ENCODE measurements at places on chromosomes 6 and 20.

DNA sequence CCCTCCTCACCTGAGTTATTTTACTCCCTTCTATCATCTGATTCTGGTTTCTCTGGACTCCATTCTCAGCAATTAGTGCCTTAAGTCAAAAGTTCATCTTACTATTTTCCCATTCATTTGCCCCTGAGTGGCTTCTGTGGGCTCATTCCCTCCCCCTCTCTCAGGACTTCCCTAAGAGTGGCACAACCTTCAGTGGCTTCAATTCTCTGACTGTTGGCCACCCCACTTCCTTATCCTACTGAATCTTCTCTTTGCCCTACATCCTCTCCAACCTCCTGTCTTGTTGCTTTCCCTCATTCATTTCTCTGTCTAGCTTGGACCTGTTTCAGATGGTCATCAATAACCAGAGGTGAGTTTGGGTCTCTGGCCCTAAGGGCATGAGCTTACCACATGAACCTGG is 61.1 kb upstream of the GLP1R start:
- DNase-seq = no peak

GRCh38 chr6:145836170-145836569 is 21.6 kb upstream of the FBXO30 start:
- no peak for DNase-seq

DNA sequence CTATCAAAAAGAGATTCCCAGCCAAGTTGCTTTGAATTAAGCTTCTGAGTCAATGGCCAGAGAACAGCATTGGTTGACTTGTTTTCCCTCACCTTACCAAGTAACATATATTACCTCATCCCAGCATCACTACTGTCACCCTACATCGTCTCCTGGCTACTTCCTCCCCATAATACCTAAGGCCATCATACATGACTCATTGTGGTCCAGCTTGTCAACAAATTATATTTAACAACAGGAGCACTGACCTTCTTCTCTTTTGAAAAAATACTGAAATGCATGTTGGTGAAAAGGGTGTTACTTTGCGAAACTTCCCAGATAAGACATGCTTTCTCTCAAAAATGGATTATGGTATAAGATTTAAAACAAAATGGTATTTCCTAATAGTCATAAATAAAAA is 106.9 kb downstream of the TBX18 start:
- DNase-seq = no peak

DNA sequence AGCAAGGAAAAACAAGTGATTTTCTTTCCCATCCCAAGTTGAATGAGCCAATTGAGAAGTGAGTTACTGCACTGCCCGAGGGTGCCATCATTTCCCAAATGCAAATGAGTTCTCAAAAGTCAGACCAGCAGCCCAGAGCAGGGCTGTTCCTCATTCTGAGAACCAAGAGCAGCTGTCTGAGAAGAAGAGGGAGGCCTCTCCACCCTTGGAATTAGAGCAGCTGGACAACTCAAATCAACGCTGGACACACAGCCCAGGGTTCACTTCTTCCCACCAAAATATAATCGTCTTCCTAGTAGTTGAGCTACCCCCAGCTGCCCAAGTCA is 4.6 kb upstream of the PREX1 start:
- DNase-seq = no peak

GRCh38 chr6:168165891-168166290 is 86.9 kb upstream of the FRMD1 start:
- DNase-seq = no peak

DNA sequence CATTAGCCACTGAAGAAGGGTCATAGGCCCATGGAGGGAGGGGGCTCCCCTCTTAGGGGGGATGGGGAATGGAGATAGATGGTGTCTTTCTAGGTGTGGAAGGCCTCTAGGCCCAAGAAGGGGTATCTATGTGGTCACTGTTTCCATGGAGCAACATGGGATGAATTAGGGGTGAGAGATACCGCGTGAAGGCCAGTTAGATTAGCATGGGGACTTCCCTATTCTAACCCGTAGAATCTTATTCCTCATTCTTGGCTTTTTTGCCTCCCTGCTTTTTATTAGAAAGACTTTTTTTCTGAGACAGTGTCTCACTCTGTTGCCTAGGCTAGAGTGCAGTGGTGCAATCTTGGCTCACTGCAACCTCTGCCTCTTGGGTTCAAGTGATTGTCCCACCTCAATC is 3.2 kb downstream of the RAB44 start:
- no peak for DNase-seq

DNA sequence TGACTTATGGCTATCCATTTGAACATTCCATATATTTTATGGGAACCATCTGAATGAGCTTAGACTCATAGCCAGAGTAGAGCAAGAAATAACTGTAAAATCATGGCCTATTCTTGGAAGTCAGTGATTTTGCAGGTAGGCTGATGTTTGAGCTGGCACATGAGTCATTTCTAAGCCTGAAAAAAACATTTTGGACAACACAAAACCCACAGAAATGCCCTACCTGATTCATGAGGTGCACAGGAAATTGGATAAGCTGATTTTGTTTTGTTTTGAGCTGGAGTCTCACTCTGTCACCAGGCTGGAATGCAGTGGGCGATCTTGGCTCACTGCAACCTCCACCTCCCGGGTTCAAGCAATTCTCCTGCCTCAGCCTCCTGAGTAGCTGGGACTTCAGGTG is 443.0 kb downstream of the PKHD1 start:
- DNase-seq = no peak

DNA sequence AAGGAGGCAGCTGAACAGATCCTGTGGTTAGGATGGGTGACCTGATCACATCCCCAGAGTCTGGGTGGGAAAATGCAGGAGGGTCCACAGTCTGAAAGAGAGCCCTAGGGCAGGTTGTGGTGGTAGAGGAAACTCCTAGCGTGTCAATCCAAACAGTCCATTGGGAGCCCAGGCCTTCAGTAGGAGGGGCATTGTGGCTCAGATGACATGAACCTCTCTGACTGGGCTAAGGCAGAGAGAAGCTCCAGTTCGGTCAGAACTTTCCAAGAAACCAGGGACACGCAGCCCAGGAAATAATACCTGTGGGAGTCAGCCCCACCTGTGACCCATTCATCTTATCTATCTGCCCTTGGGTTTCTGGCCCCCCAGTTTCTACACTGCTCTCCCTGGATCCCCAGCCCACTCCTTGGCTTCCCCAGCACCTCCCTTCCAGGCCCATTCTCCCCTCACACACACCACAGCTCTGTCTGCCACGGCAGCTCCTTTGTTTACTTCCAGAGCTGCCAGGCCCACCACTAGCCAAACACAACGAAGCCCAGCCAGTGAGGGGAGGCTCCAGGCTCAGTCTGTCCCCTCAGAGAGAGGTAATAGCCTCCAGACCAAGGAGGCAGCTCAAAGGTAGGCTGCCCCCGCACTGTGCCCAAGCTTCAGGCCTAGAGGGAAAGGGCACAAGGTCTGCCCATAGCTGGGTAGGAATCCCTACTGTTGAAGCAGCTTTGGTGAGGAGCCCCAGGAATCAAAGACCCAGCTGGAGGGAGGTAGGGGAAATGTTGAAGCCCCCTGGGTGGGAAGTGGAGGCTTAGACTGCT is 6.2 kb downstream of the GDF5 start:
- no peak for DNase-seq

GRCh38 chr6:73644941-73645591 is 8.7 kb downstream of the SLC17A5 start:
- no peak for DNase-seq

DNA sequence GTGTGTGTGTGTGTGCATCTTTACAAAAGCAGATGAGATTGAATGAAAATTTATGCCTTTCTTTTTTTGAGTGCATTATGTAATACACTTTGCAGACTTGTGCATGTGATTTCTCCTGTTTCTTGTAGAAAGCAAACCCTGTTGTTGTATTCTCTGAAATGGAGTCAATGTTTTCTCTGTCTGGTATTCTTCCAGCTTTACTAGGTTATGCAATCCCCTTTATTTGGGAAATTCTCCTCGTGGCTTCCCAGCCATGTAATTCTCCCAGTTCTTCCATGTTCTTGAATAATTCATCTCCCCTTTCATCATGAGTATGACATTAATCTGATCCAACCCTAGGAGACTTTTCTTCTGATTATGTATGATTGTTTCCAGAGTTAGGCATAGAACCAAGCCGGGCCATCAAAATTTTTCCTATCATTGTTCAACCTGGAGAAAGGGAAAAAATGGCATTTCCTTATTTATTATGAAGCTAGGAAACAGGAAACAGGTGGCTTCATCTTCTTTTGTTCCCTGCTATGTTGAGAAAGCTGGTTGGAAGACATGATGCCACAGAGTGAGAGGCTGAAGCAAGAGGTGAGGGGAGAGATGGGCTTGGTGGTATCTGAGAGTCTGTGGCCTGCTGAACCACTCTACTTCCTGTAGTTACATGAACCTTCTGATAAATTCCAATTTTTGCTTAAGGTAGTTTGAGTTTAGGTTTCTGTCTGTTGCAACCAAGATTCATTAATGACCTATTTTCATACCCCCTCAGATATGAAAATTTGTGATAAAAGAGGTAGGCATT is 68.8 kb downstream of the PRL start:
- DNase-seq = no peak

All from T follicular helper cell (primary cell).